ENCODE measurements at places on chromosomes 5 and 9.

GRCh38 chr5:180990882-180991242, 2.2 kb downstream of the BTNL3 start:
- no peak for DNase-seq

DNA sequence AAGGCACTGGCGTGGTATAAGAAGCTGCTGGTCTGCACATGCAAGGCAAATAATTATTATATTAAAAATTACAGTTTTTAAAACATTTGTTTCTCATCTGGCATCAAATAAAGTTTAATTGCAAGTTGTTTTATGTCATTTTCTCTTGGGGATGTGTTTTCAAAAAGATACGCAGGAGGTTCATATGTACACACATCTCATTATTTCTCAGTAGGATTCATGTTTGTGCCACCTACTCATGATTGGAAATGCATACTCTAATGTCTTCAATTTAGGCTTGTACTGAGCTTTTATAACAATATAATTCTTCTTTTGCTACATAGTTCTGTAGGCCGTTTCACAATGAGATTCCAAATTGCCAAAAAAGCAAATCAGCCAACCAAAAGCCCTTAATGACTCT, 244.2 kb upstream of the MEF2C start:
- DNase-seq, result no peak

- DNase-seq, result peak; percentile 84
Measured at GRCh38 chr5:177312649-177313181, 1.0 kb upstream of the MXD3 start.

DNA sequence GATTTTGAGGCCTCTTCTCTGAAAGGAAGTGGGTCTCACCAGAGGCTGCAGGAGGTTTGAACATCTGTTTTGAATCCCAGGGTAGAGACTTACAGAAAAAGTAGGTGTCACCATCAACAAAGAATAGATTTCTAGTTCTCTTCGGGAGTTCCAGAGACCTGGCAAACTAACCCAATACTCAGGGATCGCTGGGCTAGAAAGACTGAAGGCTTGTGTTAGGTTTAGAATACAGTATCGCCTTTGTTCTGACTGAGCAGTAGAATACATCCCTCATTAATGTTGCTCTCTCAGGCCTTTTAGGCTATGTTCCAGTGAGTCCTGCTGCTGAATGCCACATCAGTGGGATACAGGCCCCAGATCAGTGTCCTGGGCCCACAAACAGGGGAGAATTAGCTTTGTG, 27.2 kb downstream of the RUSC2 start:
- no peak for DNase-seq

DNA sequence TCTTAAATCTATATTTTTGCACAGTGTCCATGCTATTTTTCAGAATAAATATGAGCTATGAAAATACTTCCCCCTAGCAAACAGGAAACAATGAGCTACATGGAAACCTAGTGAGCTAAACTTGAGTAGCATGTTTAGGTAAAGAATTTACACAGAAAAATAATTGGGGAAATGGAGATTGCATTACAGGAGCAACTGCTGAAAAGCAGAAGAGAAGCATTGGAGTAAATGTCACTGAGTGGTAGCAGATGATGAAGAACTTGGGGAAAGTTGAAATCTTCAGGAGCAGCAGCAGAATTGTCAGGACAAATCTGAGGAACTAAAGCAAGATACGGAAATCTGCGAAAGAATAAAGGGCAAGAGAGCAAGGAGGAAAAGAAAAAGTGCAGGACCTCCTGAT, 610.3 kb downstream of the TLE1 start:
- no peak for DNase-seq

DNA sequence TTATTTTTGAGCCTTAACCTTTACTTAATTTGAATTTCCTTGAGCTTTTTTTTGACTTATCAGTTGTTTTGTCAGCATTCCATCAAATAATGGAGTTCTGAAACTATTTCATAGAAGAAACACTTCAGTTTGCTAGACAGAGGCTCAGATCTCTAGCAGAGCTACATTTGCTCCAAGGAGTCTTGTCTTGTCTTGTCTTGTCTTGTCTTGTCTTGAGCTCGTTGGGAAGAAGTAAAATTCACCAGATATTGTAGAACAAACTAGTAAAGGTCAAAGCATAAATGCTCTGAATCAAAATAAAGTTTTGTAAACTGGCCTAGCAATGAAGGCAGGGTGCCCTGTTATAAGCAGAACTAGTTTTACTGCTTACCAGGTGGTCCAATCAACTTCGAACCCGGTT, 33.5 kb downstream of the RAB24 start:
- no peak for DNase-seq

GRCh38 chr5:91271999-91272398, 111.1 kb downstream of the ARRDC3 start:
- DNase-seq, result no peak

- no peak for DNase-seq
Measured at GRCh38 chr9:128556276-128556675, 3.9 kb downstream of the SPTAN1 start.

DNA sequence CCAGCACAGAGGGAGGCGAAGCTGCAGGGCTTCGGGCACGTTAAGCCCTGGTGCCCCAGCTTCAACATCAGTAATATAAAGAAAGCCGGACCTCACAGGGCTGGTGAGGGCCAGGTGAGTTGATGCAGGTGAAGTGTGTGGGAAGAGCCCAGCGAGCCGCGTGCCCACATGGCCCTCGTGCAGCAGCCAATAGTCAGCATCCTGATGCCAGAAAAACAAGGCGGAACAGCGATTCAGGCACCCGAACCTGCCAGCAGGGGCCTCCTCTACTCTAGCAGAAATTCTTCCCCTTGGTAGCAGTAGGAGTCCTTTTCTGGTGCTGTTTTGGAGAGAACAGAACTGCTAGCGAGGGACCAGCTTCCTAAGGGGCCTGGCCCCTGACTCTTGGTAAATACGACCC, 7.8 kb downstream of the MED10 start:
- DNase-seq, result no peak

DNA sequence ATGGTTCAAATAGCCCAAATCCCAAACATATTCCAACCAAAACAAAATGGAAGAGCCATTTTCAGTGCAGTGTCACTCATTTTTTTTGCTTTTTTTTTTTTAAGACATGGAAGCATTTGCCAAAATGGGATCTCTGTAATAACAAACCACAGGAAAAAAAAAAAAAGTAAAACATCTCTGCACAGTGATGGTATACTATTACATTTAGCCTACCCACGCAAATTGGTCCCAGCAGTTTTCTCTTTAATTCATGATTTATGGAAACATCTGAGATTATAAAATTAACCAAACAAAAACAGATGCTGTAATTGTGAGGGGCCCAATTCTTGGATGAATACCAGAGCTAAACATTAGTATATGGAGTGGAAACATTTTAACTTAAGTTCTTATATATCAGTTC, 566.6 kb downstream of the ZNF608 start:
- no peak for DNase-seq

- DNase-seq, result no peak
Measured at GRCh38 chr5:33072296-33072695, 361.2 kb downstream of the NPR3 start.

DNA sequence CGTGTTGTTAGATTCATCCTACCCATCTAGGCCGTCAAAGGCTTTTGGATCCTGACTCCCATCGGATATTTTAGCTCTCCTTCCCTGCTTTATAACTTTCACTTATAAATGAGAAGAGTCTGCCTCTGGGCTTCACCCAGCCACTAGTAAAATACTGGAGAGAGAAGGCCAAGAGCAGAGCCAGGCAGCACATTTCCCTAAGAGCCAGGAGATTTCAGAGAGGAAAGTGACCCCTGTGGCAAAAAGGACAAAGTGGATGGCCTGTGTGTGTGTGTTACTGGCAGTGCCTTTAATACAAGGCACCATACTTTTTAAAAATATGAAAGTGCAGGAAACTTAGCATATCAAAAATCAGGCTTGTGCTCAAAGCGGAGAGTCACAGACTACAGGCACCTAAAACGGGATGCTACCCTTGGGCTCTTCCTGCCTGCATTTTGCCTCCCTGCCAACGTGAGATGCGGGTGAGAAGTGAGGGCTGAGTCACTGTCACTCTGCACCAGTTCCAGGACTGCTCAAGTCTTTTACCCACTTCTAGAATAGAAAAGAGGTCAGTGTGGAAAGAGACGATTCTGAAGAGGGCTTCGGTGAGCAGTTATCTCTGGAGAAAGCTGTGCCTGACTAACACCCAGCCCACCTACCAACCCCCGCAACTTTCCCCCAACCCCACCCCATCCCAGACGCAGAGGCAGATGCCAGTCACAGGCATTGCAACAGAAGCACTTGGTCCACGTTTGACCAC, 15.9 kb downstream of the NFIL3 start:
- no peak for DNase-seq

GRCh38 chr5:54421976-54422375, 33.5 kb upstream of the HSPB3 start:
- DNase-seq, result no peak

- no peak for DNase-seq
Measured at GRCh38 chr9:79974806-79975422, 403.1 kb downstream of the TLE4 start.

GRCh38 chr9:129451669-129452068, 169.2 kb downstream of the C9orf50 start:
- DNase-seq, result no peak

DNA sequence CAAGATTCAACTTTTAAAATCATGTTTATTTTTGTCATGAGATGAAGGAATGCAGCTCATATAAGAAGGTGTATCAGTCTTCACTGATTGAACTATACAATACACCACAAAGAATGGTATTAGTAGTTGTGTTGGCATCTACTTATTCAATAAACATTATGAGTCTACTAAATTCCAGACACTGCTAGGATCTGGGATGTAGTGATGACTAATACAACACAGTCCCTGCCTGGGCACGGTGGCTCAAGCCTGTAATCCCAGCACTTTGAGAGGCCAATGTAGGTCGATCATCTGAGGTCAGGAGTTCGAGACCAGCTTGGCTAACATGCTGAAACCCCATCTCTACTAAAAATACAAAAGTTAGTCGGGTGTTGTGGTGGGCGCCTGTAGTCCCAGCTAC, 171.4 kb upstream of the NFIB start:
- DNase-seq, result no peak

- DNase-seq, result peak; percentile 14
Measured at GRCh38 chr9:21153336-21154017, 11.8 kb upstream of the IFNW1 start.

GRCh38 chr9:21381448-21382339, 3.5 kb downstream of the IFNA2 start:
- peak; percentile 89 for DNase-seq
